ENCODE measurements at places on chromosomes 1 and 21. TPM values are rescaled to one million over a fixed set of nuclear protein-coding genes. Genes with fewer than 3 reads are reported as not detected.
A peak's percentile ranks its signal among the peaks of the same experiment; 100 is the strongest.

The BRDT gene
- 0.15 TPM for total RNA-seq

- peaks cover 22% of the 10 kb centered on the region for H3K27me3 ChIP-seq
- peak overlapping the region; percentile 63 for H3K4me3 ChIP-seq
- peaks cover 15% of the 10 kb centered on the region for H3K36me3 ChIP-seq
- no peak overlapping the region for H3K27ac ChIP-seq
- H3K4me1 ChIP-seq, result no peaks in the 10 kb centered on the region
These were observed 36.4 kb upstream of the JAK1 start for GRCh38 chr1:65002508-65003315.

- no peak for DNase-seq
- no peaks in the 10 kb centered on the region for H3K36me3 ChIP-seq
- H3K4me3 ChIP-seq, result peak overlapping the region; percentile 88
- no peak overlapping the region for H3K27ac ChIP-seq
- H3K27me3 ChIP-seq, result no peaks in the 10 kb centered on the region
These were observed 54.3 kb upstream of the HNRNPU start for GRCh38 chr1:244918421-244919319.

DNA sequence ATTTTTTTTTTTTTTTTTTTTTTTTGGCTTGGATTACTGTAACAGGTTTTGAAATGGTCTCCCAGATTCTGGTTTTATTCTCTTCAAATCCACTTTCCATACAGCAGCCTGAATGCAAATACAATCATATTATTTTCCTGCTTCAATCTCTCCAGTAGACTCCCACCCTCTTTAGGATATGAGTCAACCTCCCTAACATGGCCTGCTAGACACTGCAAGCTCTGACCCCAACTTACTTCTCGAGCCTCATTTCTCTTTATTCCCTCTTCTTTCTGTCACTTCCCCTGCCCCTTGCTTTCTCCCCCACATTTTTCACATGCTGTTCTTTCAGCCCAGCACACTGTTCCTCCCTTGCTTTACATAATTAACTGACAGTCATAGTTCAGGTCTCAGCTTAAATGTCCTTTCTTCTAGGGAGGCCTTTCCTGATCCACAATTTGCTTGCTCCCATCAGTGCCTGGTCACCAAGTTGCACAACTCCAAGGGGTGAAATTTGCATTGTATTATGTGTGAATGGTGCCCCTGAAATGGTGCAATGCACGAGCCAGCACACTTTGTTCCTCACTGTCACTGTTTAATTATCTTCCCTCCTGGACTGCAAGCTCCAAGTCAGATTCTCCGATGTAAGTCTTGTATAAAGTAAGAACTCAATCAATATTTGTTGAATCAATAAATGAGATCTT is 22.1 kb upstream of the IL19 start:
- H3K27ac ChIP-seq, result no peak overlapping the region
- H3K36me3 ChIP-seq, result no peaks in the 10 kb centered on the region
- H3K4me1 ChIP-seq, result no peaks in the 10 kb centered on the region
- no peak for DNase-seq
